ENCODE measurements at places on chromosomes 16 and 17.
A peak's percentile ranks its signal among the peaks of the same experiment; 100 is the strongest.

DNA sequence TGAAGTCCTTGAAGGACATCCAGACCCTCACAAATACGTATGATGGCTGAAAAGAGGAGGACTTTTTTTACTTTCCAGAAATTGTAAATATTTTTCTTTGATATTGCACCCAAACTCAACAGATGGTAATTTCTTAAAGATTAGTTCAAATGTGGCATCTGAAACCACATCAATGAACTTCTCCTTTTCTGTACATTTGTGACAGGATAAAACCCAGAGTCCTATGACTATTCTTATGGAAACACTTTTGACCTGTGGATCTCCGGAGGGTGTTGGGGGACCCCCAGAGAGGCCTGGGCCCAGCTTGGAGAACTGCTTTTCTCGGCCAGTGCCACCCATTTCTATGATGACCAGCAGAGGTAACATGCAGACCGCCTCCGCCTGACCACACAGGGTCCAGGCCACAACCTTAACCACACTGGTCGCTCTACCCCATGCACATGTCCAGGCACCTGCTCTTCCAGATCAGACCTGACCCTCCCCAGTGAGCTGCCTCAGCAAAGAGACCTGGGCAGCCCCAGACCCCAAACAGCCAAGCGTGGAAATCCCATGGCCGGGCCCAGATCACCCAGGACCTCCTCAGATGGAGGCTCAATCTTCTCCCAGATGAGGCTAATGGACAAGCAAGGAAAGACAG, 22.7 kb downstream of the RPH3AL start:
- DNase-seq, result no peak

GRCh38 chr17:40582328-40582901, 17.1 kb upstream of the CCR7 start:
- DNase-seq, result no peak

DNA sequence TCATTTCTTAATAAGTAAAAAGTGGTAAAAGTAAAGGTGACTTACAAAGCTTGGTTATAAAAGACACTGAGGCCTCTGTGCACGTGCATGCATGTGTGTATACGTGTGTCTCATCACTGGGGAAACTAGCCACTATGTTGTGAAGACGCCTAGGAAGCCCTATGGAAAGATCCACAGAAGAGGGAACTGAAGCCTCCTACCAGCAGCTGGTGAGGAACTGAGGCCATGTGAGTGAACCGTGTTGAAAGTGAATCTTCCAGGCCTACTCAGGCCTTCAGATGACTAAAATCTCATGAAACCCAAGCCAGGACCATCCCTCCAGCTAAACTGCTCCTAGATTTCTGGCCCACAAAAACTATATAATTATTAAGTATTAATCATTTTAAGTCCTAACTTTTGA, 23.7 kb downstream of the PHLPP2 start:
- DNase-seq, result no peak

GRCh38 chr16:49427771-49428170, 54.2 kb downstream of the C16orf78 start:
- DNase-seq, result no peak

GRCh38 chr16:85153656-85154091, 41.4 kb upstream of the CIBAR2 start:
- no peak for DNase-seq

DNA sequence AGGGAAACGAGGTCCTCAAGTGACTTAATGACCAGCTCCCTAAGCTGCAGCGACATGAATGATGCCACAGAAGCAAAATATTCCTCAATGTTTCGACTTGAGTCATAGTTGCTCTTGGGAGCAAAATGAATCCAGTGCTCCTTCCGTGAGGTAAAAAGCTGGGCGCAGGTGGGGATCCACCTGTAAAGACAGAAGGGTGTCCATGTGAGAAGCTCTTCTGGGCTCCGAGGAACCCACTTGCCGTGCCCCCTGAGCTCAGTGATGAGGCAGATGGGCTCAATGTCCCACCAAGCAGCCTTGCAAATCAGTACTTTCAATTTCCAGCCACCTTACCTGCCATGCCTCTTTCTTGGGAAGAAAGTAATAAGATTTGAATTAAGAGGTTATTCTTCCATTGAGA, 25.5 kb downstream of the DNAH3 start:
- DNase-seq, result no peak

DNA sequence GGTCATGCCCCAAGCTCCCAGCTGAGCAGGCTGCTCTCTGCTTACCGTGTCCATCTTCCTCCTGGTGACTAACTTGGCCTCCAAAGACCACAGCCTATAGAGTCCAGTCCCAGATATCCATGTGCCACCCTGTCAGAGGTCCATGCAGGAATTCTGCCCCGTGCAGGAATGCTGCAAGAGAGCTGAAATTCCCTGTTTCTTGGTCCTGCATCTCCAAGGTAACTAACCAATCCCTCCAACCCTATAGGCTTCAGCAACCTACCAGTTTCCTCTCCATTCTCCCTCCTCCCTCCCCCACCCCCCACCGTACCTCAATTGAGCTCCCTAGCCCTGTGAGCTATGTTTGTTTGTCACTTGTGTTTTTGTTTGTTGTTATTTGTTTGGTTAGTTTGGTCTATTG, 9.6 kb upstream of the MKS1 start:
- DNase-seq, result no peak

DNA sequence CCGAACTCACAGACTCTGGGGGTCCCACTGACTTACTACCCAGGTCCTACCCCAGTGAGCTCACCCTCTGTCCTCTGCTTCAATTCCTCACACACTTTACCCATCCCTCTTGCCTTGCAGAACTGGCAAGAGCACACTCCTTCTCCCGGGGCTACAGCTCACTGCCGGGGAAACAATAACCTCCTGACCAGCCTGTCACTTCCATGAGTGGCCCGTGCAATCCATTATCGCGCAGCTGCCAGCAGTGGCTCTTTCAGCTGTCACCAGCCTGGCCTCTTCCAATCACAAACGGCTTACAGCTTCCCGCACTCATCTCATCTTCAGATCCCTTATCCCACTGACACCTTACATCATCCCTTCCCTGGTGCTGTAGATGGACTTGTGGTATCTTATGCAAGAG, 79.5 kb downstream of the CPPED1 start:
- no peak for DNase-seq

DNA sequence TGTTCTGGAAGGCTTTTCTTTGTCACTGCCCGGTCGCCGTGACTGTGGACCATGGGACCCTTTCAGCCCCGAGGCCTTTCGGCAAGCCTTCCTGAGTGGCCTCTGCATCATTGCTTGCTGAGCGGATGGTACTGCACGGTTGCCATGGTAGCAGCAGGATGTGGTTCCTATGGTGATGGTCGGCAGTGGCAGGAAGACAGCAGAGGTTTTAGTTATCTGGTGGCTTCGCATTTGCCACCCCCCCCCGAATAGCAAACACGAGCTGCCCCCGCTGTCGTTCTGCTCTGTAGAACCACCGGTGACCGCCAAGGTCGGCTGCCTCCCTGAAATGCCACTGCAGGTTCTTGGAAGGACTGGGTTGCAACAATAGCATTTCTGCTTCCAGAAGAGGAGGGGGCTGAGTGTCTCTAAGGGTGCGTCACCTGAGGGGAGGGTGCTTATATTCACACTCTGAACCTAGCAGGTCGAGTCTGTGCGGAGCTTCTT, 76.6 kb downstream of the CMIP start:
- no peak for DNase-seq

GRCh38 chr17:43418441-43419374, 19.9 kb downstream of the ARL4D start:
- DNase-seq, result no peak

GRCh38 chr16:84537491-84538151, 33.2 kb upstream of the MEAK7 start:
- no peak for DNase-seq

- no peak for DNase-seq
Measured at GRCh38 chr17:6160232-6160555, 90.0 kb downstream of the WSCD1 start.

GRCh38 chr16:20611975-20612481, 35.9 kb upstream of the ACSM2B start:
- DNase-seq, result no peak

DNA sequence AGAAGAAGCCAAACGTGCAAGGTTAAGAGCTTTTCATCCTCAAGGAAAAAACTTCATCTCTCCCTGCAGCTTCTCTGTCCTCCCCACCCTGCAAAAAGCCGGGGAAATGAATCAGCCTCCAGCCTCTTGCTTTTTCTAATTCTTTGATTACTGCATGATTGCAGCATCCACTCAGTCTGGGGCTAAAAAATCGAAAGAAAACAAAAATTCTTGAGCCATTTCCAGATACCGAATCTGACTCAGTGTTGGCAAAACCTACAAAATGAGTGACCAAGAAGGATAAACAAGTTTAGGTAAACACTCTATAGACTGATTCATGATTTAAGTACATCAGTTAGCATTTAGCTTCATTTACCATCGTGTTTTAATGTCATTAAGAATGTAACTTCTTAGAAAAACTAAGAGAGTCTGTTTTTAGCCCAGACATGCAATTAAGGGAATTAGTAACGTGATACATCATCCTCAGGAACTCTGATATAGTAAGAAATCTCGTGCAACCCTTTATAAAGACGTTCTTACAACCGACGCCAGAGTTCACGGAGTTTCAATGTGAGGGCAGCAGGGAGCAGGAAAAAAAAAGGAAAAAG, 287.3 kb upstream of the FOXF1 start:
- DNase-seq, result no peak

DNA sequence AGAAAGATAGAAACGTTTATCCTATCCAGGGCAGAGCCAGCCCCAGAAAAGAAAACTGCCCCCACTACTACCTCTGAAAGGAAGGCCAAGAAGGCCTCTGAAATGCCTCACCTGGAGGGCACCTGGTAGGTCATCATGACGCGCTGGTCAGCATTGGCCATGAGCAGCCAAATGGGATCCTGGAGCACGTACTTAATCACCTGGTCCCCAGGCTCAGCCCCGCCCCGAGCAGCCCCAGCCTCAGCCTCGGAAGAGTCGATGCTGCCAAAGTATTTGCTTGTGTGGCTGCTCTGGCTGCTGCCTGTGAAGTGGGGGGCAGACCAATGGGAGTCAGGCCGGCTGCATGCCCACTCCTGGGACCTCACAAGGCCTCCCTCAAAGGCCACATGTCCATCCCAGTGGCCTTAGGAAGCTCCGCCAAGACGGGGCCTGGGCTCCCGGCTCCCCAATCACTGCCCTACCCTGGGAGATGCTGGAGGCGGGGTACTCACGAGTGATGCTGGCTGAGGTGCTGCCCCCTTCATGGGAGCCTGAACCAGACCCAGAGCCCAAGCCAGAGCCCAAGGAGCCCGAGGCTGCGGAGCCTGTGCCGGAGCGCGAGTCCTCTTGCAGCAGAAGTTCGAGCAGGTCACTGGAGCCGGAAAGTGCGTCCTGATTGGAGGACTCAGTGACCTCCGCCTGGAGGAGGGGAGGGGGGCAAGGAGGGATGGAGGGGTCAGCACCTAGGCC, 9.9 kb downstream of the PER1 start:
- no peak for DNase-seq

GRCh38 chr17:52170963-52171572, 12.6 kb upstream of the CA10 start:
- DNase-seq, result no peak

DNA sequence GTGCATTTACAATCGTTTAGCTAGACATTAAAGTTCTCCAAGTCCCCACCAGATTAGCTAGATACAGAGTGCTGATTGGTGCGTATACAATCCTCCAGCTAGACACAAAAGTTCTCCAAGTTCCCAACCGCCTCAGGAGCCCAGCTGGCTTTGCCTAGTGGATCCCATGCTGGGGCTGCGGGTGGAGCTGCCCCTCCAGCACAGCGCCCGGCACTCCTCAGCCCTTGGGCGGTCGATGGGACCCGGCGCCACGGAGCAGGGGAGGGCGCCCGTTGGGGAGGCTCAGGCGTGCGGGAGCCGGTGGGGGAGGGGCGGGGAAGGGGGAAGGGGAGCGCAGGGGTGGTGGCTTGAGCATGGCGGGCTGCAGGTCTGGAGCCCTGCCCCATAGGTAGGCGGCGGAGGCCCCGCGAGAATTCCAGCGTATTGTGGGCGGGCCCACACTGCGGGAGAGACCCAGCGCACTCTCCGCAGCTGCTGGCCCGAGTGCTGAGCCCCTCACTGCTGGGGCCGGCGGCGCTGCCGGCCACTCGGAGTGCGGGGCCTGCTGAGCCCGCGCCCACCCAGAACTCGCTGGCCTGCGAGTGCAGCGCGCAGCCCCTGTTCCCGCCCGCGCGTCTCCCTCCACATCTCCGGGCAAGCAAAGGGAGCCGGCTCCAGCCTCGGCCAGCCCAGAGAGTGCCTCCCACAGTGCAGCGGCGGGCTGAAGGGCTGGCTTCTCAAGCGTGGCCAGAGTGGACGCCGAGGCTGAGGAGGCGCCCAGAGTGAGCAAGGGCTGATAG, 907.5 kb downstream of the CDH8 start:
- DNase-seq, result no peak

GRCh38 chr16:53821957-53822625, 118.1 kb downstream of the FTO start:
- no peak for DNase-seq

DNA sequence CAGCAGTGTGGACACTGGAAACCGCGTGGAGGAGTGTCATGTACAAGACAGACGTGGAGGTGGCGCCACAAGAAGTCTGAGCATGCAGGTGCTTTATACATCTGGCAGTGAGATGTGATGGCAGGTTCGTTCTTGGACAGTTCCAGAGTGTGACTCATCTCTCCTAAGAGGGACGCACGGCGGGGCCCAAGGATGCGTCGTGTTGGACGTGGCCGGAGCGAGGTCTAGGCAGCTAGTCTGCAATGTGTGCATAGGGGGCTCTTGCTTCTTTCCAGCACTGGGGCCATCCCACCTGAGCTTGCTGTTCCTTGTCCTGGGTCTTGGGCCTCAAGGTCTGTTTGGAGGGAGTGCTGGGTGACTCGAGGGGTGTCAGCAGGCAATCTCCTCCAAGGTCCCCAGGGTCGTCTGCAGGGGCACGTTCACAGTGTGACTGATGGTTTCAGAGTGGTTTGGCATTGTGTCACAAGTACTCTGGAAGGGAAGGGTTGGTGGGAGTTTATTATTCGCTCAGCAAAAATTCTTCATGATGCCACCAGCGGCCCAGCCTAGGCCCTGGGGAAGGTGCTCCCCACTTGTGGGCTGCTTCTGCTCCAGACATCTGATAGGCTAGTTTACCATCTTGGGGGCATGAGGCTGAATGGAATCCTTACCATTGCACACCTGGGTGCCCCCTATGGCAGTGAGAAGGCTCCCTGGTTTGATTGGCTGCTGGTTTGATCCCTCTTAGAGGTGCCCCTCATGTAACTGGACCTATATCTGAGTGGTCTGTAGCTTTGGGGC, 22.1 kb downstream of the SPACA3 start:
- no peak for DNase-seq

GRCh38 chr16:66751053-66751302, 431 bp downstream of the DYNC1LI2 start:
- DNase-seq, result peak; percentile 17

DNA sequence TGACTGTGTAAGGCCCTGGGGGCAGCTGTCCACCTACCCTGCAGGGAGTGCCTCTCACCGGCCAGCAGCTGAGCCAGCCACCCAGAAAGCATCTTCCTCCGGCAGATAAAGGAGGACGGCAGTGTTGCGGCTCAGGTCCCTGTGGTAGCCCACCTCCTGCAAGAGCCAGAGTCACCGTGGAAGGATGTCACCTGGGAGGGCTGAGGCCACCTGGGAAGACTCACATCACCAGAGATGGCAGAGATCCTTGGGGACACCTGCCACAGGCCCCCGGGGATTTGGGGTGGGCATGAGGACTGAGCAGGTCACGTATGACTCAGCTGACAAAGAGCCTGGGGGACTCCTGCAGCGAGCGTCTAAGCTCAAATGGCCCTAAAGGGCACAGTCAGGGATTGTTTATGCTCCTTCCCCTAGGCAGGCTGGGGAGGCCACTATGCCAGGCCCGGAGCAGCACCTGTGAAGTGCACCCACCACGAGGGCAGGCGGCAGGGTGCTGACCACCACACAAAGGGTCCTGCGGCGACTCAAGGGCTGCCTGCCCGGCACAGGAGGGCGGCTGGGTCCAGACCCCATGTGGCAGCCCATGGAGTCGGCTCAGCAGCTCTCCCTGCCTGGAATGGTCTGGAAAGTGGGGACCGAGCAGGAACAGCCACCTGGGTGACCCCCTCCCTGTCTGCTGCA, 44.1 kb downstream of the TNFRSF13B start:
- no peak for DNase-seq

Measured in HuH-7.5 (cell line).